ENCODE measurements at places on chromosomes 11 and 22. TPM values are rescaled to one million over a fixed set of nuclear protein-coding genes. Genes with fewer than 3 reads are reported as not detected.

Gene SUSD2
- total RNA-seq: 2.1 TPM

Gene SF3B2
- 134 TPM for total RNA-seq

Gene XKR3
- total RNA-seq: not detected

Gene CCDC157
- total RNA-seq: 1.8 TPM

Gene PHOX2A
- not detected for total RNA-seq

Gene LDHAL6A
- total RNA-seq: not detected

Gene C1QTNF4
- 1.5 TPM for total RNA-seq

Gene VPREB1
- total RNA-seq: not detected

Gene OR4C5
- not detected for total RNA-seq

Gene ARFGAP2
- 167 TPM for total RNA-seq

Gene ELFN2
- not detected for total RNA-seq

Gene SC5D
- 35.0 TPM for total RNA-seq

Gene MYRF
- 0.33 TPM for total RNA-seq

Gene CLMP
- 240 TPM for total RNA-seq

Gene WNT11
- 32.0 TPM for total RNA-seq

Gene FAM89B
- total RNA-seq: 15.2 TPM

Gene CAPN5
- total RNA-seq: 10.5 TPM

Gene TTC36
- total RNA-seq: 3.1 TPM

Gene APOBEC3C
- 10.3 TPM for total RNA-seq

Gene VSIG10L2
- not detected for total RNA-seq

Gene MS4A6A
- total RNA-seq: 515 TPM

Gene OSM
- total RNA-seq: 7.3 TPM

Gene SYCE3
- 2.2 TPM for total RNA-seq

Gene PLEKHA7
- total RNA-seq: 18.1 TPM

Gene TLCD5
- total RNA-seq: 2.3 TPM

Gene CELSR1
- 1.8 TPM for total RNA-seq

Measured in subcutaneous adipose tissue (tissue), 4 donors.